Pulmonary artery endothelial cell (primary cell): ENCODE measurements at places on chromosomes 4 and X. TPM values are rescaled to one million over a fixed set of nuclear protein-coding genes. Genes with fewer than 3 reads are reported as not detected.

Gene XAGE1A
- total RNA-seq, result not detected in 2 replicates

DNA sequence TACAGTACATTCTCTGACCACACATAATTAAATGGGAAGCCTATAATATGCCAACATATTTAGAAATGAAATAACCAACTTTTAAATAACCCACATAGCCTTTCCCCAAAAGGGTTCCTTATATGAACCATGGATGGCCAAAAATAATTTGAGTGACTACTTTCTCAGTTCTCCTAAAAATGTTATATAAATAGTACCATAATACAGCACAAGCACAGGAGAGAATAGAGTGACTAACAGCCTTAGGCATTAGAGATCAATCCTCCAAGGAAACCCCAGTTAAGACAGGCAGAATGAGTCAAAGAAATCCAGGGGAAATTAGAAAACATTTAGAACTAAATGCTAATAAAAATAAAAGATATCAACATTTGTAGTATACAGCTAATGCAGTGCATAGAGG lies 50.2 kb downstream of the ANKRD17 start:
- DNase-seq, result no peak

DNA sequence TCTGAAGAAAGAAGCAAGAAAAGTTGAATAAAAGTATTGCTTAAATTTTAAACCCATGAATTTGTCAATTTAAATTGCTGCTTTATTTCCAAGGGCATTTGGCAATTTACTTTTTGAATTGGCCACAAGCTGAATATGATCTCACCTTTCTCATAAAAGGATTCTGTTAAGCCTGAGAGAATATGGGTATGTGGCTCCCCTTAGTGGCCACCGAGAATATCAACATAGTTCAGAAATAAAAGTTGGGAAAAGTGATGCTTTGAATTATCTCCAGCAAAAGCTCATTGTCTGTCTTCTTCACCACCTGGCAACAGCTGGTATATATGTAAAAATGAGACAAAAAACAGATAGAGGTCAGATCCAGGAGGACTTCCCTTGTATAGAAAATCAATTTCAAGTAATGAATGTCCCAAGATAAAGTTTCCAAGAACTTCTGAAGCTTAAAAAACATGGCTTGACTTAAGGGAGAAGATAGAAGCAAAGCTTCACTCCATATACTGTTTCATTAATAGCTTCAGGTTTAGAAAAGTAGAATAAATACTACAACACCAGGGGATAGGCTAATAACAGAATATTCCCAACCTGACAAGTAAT lies 290.7 kb upstream of the FAM241A start:
- no peak for DNase-seq

DNA sequence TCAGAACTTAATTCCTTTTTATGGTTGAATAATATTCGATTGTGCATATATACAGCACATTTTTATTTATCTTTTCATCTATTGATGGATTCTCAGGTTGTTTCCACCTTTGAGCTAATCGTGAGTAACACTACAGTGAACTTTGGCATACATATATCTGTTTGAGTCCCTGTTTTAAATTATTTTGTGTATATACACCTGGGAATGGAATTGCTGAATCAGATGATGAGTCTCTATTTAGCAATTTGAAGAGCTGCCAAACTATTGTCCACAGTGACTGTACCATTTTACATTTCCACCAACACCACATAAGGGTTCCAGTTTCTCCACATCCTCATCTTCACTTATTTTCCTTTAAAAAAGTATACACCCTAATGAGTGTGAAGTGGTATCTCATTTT lies 166.2 kb upstream of the FGF13 start:
- no peak for DNase-seq

Gene SSX4
- not detected in 2 replicates for total RNA-seq

DNA sequence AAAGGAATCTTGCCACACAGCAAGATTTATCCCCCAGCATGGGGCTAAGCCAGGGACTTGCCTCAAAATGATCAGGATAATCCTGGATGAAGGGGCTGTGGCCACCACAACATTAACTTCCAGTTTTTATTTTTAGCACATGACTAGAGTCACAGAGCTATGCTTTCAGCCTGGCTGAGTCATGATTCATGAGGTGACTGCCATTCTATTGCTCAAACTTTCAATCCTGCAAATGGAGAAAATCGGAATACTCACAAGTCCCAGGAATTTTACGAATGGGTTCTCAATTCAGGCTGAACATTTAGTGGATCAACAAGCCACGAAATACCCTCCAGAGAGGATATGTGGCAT lies 70.7 kb upstream of the HPGD start:
- DNase-seq, result no peak

Gene JCHAIN
- not detected in 2 replicates for total RNA-seq

DNA sequence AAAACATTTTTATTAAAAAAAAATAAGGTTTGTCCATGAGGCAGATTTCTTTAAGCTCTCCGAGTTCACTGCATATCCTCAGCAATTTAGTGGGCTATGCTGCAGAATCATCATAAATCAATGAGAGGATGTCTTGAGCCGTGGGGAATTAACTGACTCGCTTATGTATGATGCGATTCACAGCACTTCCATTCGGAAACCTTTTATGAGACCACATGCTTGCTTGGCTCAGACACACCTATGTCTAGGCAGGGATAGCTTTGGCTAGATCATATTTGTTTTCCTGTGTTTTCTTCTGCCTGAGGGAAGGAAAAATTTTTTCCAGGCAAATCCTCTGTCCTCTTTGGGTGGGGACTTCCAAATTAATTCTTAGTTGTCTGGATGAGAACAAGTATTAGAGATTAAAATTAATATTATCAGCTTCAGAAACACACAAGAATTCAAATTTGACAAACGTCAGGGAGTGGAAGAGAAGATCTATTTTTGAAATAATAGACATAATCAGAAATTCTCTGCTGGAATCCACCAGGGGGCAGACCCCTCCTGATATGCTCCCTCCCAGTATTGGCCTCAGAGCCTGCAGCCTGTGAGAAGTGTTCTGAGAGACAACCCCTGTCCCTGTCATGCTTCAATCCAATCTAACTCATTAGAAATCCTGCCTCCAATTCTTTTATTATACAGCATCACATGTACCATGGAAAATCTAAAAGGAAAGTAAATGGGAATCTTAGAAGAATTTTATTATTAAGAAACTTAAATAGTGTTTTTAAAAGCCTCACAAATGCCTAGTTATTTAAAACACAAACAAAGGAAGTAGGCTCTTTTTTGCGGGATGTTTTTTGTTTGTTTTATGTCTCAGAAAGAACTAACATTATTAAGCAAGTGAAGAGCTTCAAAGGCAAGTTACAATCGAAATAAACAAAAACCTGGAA lies 345.1 kb upstream of the TACR3 start:
- no peak for DNase-seq

DNA sequence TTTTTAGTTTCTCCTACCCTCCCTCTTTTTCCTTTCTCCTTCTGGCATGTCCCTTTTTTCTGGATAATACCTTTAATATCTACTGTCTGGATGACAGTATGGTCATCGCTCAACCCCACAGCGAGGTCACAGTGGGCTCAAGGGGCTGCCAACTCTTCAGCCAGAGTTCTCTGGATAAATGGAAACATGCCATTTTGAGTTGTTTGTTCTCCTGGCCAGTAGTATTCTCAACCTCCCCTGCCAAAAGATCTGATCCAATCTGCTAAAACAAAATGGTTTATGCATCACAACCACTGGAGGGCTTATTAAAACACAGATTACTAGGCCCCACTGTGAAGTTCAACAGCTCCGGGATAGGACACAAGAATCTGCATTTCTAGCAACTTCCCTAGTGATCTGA lies 5.0 kb upstream of the LAMP2 start:
- no peak for DNase-seq
